ENCODE measurements at places on chromosomes 4 and X.
A peak's percentile ranks its signal among the peaks of the same experiment; 100 is the strongest.

DNA sequence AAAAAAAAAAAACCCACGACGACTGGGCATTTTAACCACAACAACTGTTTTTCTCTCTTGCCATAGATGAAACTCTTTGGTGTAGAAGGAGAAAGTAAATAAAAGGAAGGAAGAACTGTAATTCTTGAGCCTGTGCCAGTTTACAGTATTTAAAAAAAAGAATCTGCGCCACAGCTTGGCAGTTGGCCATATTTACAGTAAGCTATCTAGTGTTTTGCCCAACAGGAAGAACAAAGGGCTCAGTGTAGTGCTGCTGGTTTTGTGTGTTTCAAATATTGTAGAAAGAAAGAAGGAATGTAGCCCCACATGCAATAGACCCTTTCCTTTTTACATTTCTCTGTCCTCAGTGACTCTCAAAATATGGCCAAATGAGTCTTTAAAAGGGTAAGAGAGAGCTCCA, 66.1 kb downstream of the NR3C2 start:
- peak; percentile 15 for DNase-seq

- no peak for DNase-seq
Observed at GRCh38 chrX:150363561-150364346, 637 bp downstream of the MAMLD1 start.

GRCh38 chr4:137961051-137961438, 281.1 kb downstream of the SLC7A11 start:
- no peak for DNase-seq

- DNase-seq: no peak
Observed at GRCh38 chr4:24686866-24687692, 102.7 kb upstream of the DHX15 start.

DNA sequence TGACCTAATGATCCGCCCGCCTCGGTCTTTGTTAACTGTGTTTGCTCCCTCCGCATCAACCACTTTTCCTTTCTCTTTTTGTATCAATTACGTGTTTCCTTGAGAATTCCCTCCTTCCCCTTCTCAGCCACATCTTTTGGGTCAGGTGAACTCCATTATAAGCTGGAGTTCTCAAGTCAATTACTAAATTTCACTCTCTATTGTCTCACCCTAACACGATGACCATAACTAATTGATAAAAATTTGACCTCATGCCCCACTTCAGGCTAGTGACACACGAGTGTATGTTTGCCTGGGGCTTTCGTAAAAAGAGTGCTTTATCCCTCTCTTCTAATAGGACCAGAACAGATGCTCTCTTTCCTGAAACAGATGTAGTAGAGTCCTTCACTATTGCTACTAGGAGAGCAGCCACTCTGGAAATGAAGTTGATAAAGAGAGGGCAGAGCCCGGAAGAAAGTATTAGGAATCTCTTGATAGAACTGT, 403.6 kb upstream of the ANXA10 start:
- no peak for DNase-seq

- DNase-seq: no peak
Observed at GRCh38 chrX:71282514-71283402, 677 bp upstream of the NONO start.

- DNase-seq: no peak
Observed at GRCh38 chr4:130712038-130712437, 1616.1 kb downstream of the C4orf33 start.

DNA sequence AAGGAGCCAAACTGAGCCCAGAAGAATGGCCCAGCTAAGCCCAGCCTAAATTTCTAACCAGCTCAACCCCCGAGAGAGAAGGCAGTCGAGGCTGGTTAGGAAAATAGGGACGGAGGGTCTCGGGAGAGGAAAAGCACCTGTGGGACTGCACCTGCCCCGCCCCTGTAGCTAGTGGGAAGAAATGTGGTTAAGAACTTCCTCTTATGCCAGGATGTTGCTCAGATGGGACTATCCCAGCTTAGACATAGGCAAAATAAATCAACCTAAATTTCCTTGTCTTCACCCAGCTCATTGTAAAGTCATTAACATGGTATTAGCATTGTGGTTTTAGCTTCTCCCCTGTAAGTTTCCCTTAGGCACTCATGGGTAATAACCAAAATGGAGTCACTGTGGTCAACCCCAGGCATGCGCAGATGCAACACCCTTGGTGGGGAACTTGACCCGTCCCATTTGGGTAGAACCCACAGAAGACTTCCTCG, 86.8 kb downstream of the ZNF718 start:
- no peak for DNase-seq

DNA sequence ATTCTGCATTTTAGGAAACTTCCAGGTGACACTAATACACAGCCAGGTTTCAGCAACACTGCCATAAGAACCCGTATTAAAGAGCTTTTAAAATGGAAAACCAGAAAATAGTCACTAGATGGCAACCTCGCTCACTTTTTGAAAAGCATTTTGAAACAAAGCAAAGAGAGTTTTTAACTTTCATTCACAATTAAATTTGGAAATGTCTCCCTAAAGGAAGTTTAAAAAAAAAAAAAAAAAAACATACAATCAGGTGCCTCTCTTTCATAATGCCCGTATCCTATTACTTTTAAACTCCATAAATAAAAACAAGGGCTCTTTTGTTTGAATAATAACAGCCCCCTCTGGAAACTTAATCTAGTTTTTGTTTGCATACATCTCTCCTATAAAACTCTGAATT, 20.3 kb downstream of the MEPE start:
- DNase-seq: no peak

DNA sequence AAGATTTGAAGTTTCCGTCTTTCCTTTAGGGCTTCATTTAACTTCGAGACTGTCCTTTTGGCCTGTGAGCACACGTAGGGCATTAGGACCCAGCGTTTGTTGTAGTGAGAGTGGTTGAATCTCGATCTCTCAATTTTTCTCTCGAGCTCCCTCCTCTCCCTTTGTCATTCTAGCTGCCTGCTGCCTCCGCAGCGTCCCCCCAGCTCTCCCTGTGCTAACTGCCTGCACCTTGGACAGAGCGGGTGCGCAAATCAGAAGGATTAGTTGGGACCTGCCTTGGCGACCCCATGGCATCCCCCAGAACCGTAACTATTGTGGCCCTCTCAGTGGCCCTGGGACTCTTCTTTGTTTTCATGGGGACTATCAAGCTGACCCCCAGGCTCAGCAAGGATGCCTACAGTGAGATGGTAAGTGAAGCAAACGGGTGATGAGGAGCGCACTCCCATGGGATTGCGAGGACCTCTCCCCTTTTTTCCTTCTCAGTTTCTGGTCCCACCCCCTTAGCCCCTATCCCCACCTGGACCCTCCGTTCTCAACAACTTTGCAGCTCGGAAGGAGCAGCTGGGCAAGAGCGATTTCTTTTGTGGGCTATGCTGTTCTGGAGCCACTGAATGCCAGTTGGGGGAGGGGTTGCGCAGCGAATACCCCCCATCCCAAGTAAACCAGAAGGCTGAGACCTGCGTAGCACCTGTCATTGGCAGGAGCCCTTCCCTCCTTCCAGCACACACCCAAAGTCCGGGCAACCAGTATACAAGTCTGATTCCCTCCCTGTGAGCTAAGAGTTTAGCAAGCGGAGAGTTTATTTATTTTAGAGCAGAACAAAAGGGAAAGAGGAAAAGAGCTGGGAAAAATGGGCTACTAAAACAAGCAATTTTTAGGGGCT, at the start of gene TMEM35A:
Gene TMEM35A, plus strand, starts transcription at position 164 of the 883 bp plus-strand sequence. Its CDS starts 124 bp downstream, at position 288.
- no peak for DNase-seq
